ENCODE measurements at places on chromosomes 5 and 9. TPM values are rescaled to one million over a fixed set of nuclear protein-coding genes. Genes with fewer than 3 reads are reported as not detected.
A peak's percentile ranks its signal among the peaks of the same experiment; 100 is the strongest.

Gene IL13
- not detected for total RNA-seq

Gene FBXO10
- total RNA-seq = 62.2 TPM

Gene OLFML2A
- total RNA-seq = 6.9 TPM

Gene CAPSL
- total RNA-seq = not detected

Gene RASGEF1C
- total RNA-seq = not detected

DNA sequence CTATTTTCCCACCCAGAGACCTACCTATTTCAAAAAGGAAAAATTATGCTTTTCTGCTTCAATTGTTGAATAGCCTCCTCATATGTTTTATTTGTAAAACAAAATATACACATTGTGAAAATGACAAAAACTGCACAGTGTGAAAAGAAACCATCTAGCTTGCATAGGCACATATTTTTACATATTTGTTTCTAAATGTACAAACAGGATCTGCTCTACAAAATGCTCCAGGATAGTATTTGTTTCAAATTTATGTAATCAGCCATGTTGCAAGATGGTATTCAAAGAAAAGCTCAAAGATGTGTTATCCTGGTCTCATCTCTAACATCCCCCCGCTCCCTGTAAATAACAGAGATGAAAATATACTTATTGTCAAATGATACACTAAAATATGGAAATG lies 366.1 kb upstream of the MPDZ start:
- peaks cover 6% of the 10 kb centered on the region for H3K4me1 ChIP-seq
- no peak overlapping the region for H3K27ac ChIP-seq
- H3K4me3 ChIP-seq = no peak overlapping the region
- no peaks in the 10 kb centered on the region for H3K27me3 ChIP-seq
- no peaks in the 10 kb centered on the region for H3K36me3 ChIP-seq

- no peaks in the 10 kb centered on the region for H3K36me3 ChIP-seq
- peaks cover 15% of the 10 kb centered on the region for H3K4me1 ChIP-seq
- no peak overlapping the region for H3K27ac ChIP-seq
- H3K4me3 ChIP-seq = no peak overlapping the region
These were observed 205.2 kb downstream of the PIK3R1 start for GRCh38 chr5:68420476-68421344.

- no peak for DNase-seq
- H3K27me3 ChIP-seq = no peaks in the 10 kb centered on the region
- H3K4me1 ChIP-seq = peaks cover 7% of the 10 kb centered on the region
- no peak overlapping the region for H3K4me3 ChIP-seq
- no peaks in the 10 kb centered on the region for H3K36me3 ChIP-seq
- no peak overlapping the region for H3K27ac ChIP-seq
These were observed 375.7 kb upstream of the ZNF462 start for GRCh38 chr9:106487266-106487665.

GRCh38 chr5:172830876-172831662 lies 3.0 kb upstream of the ERGIC1 start:
- no peak overlapping the region for H3K4me3 ChIP-seq
- no peaks in the 10 kb centered on the region for H3K27me3 ChIP-seq
- no peak overlapping the region for H3K27ac ChIP-seq
- no peaks in the 10 kb centered on the region for H3K36me3 ChIP-seq
- DNase-seq = no peak

- H3K36me3 ChIP-seq = peaks cover 6% of the 10 kb centered on the region
- H3K27me3 ChIP-seq = no peaks in the 10 kb centered on the region
- no peak overlapping the region for H3K4me3 ChIP-seq
These were observed 52.2 kb downstream of the ABHD17B start for GRCh38 chr9:71858812-71859211.

DNA sequence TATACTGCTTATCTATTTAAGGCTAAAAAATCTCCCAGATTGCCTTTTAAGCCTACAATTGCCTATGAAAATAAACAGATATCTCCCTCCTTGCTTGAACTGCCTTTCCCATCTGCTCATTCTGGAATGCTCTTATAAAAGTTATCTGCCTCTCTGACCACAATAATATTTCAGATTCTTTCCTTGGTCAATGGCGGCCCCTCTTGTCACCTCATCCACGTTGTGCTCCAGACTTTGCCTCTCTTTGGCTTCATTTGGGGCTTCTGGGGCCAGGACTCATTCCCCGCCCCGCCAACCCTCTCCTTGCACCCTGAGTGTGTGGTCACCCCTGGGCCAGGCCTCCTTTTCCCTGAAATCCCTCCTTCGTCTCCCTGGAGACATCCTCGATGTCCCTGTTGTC lies 110.0 kb upstream of the RPS23 start:
- no peaks in the 10 kb centered on the region for H3K27me3 ChIP-seq
- H3K4me3 ChIP-seq = no peak overlapping the region
- no peaks in the 10 kb centered on the region for H3K36me3 ChIP-seq
- H3K4me1 ChIP-seq = no peaks in the 10 kb centered on the region
- DNase-seq = no peak
- no peak overlapping the region for H3K27ac ChIP-seq

GRCh38 chr9:117734523-117735314 lies 30.5 kb downstream of the TLR4 start:
- H3K4me1 ChIP-seq = peaks cover 18% of the 10 kb centered on the region
- no peaks in the 10 kb centered on the region for H3K27me3 ChIP-seq
- H3K4me3 ChIP-seq = no peak overlapping the region
- no peaks in the 10 kb centered on the region for H3K36me3 ChIP-seq
- no peak for DNase-seq

GRCh38 chr9:95055851-95056551 lies 261.5 kb downstream of the FANCC start:
- H3K27me3 ChIP-seq = no peaks in the 10 kb centered on the region
- H3K4me1 ChIP-seq = peaks cover 83% of the 10 kb centered on the region
- no peaks in the 10 kb centered on the region for H3K36me3 ChIP-seq
- peak; percentile 61 for DNase-seq
- peak overlapping the region; percentile 91 for H3K27ac ChIP-seq
- peak overlapping the region; percentile 39 for H3K4me3 ChIP-seq

- H3K27me3 ChIP-seq = no peaks in the 10 kb centered on the region
- no peaks in the 10 kb centered on the region for H3K4me1 ChIP-seq
- H3K27ac ChIP-seq = no peak overlapping the region
These were observed 127.8 kb upstream of the PAM start for GRCh38 chr5:102627315-102627714.

- no peaks in the 10 kb centered on the region for H3K4me1 ChIP-seq
- no peaks in the 10 kb centered on the region for H3K27me3 ChIP-seq
- no peaks in the 10 kb centered on the region for H3K36me3 ChIP-seq
- H3K27ac ChIP-seq = no peak overlapping the region
These were observed 412.0 kb downstream of the ACTL7B start for GRCh38 chr9:108443741-108444140.

DNA sequence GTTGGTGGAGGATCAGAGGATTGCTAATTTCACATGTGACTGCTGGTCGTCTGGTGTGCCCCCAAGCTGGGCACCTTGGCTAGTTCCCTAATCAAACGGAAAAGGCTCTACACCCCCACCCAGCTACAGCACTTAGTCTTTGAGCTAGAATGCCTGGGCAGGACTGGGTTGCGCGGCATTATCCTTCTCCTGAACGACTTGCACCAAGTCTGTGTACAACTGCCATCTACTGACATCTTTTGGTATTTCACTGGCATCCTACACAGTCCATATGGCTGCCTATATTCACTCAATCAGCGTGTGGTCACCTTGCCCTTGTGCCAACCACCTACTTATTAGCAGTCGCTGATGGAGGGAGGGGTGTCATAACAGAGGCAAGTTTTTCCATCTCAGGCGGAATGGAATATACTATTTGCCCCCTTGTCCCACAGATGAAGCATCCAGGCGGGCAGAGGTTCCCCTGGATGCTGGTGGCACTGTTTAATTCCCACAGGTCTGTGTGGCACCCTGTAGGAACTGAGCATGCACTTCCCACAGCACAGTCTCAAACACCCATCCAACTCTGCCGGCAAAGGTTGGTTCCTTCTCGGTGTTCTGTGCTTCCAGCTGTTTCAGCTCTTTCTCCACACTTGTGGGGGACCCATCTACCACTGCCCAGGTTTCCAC lies 150.1 kb downstream of the OSTF1 start:
- no peaks in the 10 kb centered on the region for H3K4me1 ChIP-seq
- H3K36me3 ChIP-seq = no peaks in the 10 kb centered on the region
- no peaks in the 10 kb centered on the region for H3K27me3 ChIP-seq
- H3K27ac ChIP-seq = no peak overlapping the region
- H3K4me3 ChIP-seq = no peak overlapping the region

DNA sequence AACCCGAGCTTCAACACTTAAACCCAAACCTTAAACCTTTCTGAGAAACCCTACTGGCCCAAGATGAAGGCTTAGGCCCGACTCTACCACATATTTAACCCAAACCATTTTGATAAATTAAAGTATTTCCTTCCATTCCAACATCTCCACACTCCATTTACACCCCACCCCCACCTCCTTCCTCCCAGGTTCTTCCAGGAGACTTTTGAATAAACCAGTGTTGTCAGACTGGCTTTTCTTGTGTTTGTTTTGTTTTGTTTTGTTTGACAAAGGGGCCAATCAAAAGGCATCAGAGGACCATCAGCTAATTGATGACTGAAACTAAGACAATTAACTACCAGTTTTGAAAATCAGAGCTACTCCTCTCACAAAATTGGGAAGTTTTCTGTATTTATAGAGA lies 4.6 kb upstream of the ZNF608 start:
- no peaks in the 10 kb centered on the region for H3K27me3 ChIP-seq
- no peak for DNase-seq
- no peak overlapping the region for H3K27ac ChIP-seq
- no peak overlapping the region for H3K4me3 ChIP-seq
- no peaks in the 10 kb centered on the region for H3K36me3 ChIP-seq
- H3K4me1 ChIP-seq = peaks cover 18% of the 10 kb centered on the region
